Kidney capillary endothelial cell (primary cell): ENCODE measurements at places on chromosomes 4 and X.

- DNase-seq: no peak
Observed at GRCh38 chrX:107505223-107505622, 55.8 kb downstream of the FRMPD3 start.

- peak; percentile 0 for DNase-seq
Observed at GRCh38 chrX:70592091-70592490, 147.5 kb downstream of the DLG3 start.

GRCh38 chrX:121052122-121052521, 4.7 kb downstream of the GLUD2 start:
- DNase-seq: no peak

DNA sequence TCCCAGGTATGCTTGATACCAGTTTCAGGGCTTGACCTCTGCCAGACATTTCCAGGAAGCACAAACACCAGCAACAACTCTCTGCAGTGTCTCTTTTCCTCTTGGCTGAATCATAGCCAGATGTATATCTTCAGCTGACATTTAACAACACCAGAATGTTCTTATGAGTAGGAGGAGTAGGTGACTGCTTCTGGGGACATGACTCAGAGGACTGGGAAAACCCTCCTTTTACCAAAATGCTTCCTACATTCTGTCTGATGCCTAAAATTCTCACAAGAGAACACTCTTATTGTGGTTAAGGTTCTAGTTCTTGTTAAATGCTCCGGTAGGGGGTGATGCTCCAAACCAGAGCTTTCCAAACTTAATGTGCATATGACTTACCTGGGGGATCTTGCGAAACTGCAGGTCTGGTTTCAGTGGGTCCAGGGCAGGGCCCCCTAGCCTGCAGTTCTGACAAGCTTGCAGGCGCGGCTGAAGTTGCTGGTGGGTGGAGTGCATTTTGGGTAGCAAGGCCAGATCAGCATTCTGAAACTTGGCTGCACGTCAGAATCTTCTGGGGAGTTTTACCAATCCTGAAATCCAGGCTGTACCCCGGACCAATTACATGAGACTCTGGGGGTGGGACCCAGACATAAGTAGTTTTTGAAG, 329.3 kb upstream of the RPS6KA3 start:
- DNase-seq: no peak

DNA sequence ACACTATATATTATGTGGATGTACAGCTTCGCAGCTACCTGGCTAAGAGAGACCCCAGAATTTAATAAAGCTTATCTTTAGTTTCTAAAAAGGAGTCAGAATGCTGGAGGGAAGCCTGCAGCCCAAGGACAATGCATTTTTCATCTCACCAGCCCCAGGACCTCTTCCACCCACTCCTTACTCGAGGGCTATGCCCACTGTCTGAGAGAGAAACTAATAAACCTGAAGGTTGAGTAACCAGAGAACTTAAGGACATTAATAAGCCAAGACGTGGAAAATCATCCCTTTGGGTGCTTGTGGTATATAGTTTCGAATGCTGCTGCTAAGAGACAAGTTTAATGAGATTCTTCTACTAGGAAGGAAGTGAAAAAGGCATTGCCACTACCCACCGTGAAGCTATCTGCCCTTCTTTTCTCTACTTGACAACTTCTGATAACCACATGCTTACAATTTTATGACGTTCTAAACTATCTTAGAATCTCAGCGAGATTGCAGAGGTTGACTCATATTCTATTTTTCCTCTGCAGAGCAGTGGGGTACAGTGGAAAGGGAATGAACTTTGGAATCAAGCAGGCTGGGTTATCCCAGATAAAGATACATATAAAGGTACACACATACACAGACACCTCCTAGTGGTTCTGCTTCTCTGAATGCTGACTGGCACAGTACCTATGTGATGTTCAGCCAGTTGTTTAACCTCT, 3.3 kb downstream of the RELL1 start:
- DNase-seq: no peak

DNA sequence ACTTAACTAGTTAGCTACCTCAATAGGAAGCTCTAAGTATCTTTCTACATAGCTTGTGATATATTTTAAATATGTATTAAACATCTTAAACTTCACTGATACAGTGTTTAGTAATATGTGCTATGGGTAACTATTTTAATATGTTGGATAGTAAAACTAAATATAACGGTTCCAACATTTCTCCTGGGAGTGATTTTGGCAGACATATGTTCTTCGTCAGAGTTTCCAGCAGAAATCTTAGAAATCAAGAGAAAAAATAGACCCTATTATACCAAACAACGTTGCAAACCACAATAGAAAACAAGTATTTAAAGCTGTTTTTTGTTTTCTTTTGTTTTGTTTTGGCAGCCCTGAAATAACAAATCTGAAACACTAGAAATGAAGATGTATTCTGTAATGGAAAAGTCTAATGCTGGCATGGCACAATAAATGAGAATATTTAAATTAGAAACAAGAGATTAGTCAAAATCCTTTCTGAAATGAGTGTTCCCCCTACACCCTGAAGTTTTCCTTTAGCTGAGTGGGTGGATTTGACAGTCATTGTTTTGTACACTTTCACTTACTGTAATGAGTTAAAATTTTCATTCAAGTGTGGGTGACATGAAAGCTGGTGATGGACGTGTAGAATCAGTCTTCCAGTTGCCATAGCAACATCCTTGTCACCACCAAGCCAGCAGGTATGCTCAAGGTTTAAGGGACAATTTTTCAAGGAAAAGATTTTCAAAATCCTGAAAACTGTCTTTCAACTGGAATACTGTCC, 233.5 kb downstream of the SCFD2 start:
- DNase-seq: no peak

GRCh38 chrX:136711147-136711546, 63.2 kb downstream of the CD40LG start:
- DNase-seq: no peak

GRCh38 chr4:88382621-88383020, 4.0 kb downstream of the HERC6 start:
- DNase-seq: no peak

DNA sequence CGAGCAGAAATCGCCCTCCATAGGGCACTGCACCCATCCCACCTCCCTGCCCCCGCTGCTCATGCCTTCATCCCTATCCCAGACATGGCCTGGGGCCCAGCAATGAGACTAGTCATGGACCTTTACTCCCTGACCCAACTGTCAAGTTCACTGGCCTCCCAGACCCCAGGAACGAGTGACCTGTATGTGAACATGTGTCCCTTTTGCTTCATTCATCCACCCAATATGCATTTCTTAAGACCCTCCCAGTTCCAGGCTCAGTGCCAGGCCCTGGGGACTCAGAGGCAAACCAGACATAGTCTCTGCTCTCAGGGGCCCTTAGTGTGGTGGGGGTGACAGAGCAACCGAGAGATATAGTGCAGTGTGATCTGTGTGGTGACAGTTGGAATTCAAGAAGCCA, 67.0 kb downstream of the EFNB1 start:
- no peak for DNase-seq

- peak; percentile 82 for DNase-seq
Observed at GRCh38 chr4:169404960-169405359, 134.2 kb upstream of the SH3RF1 start.

GRCh38 chrX:45619290-45619689, 418.6 kb upstream of the DIPK2B start:
- peak; percentile 12 for DNase-seq

GRCh38 chr4:86117705-86118302, 242.0 kb downstream of the MAPK10 start:
- DNase-seq: no peak
